ENCODE measurements at places on chromosomes 16 and 17.

- DNase-seq = no peak
Measured at GRCh38 chr16:72794319-72794718, 253.6 kb downstream of the ZFHX3 start.

DNA sequence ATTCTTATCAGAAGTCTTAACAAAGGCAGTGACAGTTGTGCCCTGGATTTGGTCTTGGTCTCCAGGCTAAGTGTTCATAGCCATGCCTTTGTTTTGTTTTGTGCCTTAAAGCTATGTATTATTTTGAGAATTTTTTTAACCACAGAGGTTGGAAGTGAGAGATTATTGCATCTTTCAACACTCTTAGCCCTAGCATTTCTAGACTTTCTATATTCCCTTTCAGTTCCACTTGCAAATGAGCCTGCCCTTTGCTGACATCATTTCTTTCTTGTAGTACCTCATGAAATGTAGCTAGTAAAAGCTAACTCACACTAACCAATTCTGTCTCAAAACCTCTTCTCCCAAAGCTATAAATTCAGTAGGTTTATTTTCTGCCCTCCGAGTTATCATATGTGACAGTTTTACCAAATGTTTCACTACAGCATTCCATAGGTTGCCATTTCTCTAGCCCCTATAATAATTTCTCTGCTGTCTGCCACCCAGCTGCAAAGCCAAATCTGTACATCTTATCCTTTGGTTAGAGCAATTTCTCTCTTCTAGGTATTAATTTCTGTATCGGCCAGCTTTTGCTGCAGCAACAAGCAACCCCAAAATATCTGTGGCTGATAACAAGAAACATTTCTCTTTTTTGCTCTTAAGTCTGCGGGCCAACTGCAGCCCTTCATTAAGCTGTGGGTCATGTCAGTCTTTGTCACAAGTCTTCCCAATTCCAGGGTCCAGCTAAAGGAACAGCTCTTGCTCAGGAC lies 14.2 kb upstream of the CCL1 start:
- no peak for DNase-seq

DNA sequence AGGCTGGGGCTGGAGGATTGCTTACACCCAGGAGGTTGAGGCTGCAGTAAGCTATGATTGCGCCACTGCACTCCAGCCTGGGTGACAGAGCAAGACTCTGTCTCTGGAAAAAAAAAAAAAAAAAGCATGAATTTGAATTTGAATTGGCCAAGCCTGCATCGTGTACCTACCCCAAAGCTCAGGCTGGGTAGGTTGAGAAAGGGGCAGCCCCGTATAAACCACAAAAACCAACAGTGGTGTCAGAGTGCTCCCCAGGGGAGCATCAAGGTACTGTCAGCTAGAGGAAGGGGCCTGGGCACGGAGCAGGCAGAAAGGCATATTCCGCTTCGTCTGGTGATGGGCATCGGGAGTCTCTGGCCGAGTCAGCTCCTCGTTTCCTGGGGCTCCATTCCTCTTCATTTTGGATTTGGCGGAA lies 40.9 kb downstream of the RAP1GAP2 start:
- DNase-seq = no peak

DNA sequence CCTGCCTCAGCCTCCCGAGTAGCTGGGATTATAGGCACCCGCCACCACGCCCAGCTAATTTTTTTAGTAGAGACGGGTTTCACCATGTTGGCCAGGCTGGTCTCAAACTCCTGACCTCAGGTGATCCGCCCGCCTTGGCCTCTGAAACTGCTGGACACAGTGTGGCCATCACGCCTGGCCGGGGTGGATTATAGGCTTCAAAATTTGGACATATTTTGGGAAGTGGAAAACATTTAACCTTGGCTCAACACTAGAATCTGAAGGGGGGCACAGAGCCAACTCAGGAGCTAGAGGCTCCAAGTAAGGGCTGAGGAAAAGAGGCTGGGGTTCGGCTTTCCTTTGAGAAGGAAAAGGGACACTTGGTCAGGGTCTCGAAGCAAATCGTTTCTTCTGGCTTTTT lies 2.2 kb upstream of the CDK5R1 start:
- DNase-seq = no peak

GRCh38 chr17:27280527-27280926 lies 13.4 kb upstream of the WSB1 start:
- no peak for DNase-seq

- DNase-seq = peak; percentile 9
Measured at GRCh38 chr17:35969558-35970380, 11.5 kb downstream of the CCL16 start.

GRCh38 chr17:39402244-39402889 lies 941 bp upstream of the FBXL20 start:
- peak; percentile 33 for DNase-seq

- DNase-seq = no peak
Measured at GRCh38 chr17:29078183-29079045, 35.5 kb downstream of the PIPOX start.

DNA sequence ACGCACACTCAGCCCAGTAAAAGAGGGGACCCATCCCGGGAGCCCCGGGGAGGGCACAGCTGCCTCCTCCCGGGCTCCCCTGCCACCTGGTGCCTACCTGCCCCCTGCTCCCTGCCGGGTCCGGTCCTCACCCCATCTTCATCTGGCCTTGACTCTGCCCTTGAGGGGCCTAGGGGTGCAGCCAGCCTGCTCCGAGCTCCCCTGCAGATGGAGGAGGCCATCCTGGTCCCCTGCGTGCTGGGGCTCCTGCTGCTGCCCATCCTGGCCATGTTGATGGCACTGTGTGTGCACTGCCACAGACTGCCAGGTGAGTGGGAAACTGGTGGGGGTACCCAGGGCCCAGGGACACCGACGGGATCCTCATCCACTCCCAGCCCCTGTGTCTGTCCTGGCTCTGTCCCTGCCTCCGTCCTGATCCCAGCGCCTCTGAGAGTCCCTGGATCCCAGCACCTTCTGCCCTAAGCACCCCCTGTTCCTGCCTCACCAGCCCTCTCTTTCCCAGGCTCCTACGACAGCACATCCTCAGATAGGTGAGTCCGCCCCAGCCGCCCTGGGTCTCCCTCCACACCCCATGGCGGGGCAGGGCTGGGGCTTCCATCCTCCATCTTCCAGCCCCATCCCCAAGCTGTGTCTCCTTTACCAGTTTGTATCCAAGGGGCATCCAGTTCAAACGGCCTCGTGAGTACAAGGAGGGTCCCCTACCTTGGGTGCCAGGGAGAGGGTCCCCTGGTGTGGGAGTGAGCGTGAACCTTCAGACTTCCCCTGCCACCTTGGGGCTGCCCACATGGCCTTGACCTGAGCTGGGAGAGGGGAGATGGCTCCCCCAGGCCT lies 574 bp downstream of the LAT start:
- DNase-seq = no peak

GRCh38 chr17:7323731-7324437 lies 5.3 kb downstream of the NEURL4 start:
- no peak for DNase-seq

GRCh38 chr17:4045487-4045886 lies 81.2 kb upstream of the ATP2A3 start:
- no peak for DNase-seq

DNA sequence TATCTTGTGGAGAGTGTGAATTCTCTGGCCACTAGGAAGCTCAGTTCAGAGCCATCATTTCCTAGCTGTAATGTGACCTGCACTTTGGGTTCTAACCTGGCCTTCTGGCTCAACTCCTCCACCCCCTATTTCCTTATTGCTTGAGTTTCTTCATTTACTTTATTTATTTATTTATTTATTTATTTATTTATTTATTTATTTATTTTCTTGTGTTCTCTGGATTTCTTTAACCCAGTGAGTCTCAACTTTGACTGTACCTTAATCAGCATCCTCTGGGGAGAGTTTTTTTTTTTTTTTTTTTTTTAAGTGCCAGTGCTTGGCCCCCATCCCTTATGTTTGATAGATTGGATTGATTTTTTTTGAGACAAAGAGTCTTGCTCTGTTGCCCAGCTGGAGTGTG lies 18.1 kb downstream of the EPN2 start:
- DNase-seq = no peak

DNA sequence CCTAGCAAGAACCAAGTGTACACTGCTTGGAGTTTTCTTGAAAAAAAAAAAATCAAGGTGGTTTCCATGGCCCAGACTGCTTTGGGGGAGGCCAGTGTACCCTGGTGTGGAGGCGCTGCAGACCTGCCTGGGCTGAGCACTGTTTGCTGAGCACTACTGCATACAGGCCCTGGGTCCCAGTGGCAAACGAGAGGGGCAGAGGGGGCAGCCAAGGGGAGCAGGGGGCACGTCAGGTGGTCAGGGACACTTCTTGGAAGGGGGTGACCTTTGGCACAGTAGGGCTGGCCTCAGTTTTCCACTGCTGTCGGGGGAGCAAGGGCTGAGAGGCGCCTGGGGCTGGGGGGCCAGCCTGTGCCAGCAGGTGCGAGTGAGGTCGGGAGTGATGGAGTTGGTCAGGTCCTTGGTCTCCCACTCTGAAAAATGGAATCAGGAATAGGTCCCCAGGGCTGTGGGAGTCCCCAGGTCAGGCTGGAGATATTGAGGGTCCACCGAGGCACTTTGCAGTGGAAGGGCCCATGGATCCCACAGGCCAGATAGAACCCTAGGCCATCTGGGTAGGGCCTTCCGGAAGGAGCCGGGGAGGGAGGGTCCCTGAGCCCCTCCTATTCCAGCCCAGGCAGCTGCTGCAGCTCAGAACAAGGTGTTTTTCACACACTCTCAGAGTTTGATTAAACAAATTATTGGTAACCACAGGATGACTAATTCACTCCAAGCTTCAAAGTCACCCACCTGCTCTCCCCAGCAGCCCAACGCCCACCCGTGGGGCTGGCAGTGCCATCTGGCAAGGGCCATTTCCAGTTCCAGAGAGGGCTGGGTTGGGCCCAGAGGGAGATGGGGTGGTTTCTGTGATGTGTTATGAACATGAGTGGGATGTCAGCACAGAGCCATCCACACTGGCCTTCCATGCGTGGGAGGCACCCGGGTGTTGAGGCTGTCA lies 3.5 kb downstream of the ZFPM1 start:
- no peak for DNase-seq

DNA sequence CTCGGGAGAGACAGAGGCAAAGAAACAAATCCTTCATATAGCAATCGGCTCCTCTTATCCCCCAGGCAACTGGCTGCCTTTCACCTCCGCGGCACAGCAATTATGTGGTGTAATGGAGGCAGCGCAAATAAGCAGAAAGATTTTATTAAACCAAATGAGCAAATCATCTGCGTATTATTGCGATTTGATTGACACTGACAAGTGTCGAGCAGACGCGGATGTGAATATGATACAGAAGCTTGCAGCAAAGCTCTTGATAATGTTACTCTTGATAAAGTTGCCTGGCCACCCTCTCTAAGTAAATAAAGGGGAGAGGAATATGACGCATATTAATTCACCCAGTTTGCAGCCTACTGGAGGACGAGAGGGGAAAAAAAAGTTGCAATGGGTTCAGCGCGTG lies 26.5 kb upstream of the AKTIP start:
- DNase-seq = no peak

DNA sequence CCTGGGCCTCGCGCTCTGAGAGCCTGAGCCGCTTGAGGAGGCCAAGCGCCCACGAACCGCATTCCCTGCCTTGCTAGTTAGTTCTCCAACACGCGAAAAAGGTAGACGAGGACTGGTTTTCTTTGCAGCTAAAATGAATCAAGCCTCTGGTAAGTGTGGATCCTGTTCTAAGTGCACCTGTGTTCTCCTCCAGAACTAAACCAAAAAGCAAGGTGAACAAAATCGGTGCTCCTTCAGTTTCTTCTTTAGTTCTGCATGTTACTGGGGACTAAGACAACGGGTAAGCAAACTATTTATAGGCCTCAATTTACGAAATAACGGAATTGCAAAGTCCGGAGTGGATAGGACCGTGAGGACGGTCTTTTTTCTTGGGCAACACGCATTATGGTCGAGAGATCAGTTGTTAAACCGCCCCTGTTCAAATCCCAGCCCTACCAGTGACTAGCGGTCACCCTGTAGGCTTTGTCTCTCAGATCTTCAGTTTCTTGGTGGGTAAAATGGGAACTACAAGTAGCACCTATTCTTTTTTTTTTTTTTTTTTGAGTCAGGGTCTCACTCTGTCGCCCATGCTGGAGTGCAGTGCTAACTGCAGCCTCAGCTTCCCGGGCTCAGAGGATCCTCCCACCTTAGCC lies 993 bp upstream of the ANKRD11 start:
- no peak for DNase-seq

- DNase-seq = no peak
Measured at GRCh38 chr16:68503334-68503733, 35.8 kb upstream of the ZFP90 start.

DNA sequence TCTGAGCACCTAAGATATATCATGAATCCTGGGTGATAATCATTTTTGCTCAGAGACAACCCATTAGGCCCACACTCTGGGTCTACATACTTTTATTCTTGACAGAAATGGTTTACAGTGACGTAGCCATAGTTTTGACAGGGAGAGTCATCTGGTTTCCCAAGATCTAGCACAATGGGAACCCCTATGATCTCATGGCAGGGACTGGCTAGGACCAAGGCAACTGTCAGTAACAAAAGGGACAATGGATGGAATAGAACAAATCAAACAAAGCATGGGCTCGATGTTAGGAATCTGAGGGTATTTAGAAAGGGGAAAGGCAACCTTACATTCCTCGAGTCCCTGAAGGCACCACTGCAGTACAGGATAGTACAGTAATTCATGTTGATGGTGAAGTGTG lies 20.5 kb downstream of the CFAP97D1 start:
- DNase-seq = no peak

- DNase-seq = no peak
Measured at GRCh38 chr17:2954898-2955445, 108.4 kb downstream of the OR1D5 start.

DNA sequence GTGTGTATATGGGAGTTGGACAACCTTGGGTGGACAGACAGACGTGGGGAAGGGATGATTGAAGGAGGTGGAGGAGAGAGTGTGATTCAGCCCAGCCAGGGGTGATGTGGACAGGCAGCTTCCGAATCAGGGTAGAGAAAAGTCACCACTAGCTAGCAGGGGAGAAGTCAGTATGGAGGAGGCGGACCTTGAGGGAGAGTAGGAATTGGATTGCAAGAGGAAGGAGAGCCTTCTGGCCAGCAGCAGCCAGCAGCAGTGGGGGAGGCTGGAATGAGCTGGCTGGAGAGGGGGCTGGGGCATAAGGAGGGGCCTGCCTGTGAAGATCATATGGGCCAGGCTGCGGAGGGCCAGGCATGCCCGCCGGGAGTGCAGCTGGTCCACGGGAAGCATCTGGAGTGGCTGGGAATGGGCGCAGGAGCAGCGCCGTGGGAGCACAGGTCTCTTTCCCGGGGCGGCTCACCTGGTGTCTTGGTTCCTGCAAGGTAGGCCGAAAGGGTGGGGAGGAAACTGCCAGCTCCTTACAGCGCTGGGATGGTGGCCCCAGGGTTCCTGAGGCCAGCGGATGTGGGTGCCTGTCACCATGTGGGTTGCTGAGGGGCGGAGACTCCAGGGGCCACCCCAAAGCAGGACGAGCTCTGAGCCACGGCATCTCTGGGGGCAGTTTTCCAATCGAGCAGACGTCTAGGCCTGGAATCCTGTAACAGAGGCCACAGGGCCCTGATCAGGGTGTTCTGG lies 235.3 kb downstream of the SEC14L1 start:
- no peak for DNase-seq
